ENCODE measurements at places on chromosomes 11 and 22.

DNA sequence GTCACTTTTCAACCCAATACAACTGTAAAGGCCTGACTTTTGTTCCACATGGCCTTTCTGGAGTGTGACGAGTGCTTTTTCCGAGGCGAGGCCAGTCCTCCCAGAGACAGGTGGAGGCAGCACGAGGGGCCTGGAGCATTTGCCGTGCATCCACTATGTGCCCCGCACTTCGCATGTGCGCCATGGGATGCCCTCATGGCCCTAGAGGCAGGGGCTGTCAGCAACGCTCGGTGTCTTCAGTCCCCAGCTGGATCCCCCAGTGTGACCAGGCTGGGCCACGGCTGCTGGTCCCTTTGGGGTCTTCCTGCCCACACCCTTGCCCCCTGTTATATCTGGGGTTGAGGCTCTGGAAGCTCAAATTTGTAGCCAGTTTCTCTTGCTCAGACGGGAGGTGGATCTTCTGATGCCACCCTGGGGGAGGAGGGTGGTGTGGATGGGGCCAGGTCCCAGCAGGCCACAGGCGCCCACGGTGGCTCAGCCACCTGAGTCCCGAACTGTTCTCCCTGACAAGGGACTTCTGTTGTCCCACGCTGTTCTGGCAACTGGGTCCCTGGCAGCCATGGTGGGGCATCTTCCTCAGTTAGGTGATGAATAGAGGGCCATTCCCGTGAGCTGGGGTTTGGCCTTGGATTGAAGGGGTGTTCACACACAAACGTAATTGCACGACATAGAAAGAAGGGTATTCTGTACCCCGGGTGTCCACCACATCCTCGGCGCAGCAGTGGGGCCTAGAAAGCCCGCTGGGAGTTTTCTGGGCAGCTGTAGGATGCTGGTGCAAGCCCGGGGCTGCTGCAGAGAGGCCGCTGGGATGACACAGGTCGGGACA lies 100.9 kb downstream of the CTTN start:
- no peak for DNase-seq

GRCh38 chr11:727281-727701 lies 20.0 kb upstream of the TALDO1 start:
- no peak for DNase-seq

- peak; percentile 75 for DNase-seq
Observed at GRCh38 chr11:46119352-46120216, 1.7 kb downstream of the PHF21A start.

DNA sequence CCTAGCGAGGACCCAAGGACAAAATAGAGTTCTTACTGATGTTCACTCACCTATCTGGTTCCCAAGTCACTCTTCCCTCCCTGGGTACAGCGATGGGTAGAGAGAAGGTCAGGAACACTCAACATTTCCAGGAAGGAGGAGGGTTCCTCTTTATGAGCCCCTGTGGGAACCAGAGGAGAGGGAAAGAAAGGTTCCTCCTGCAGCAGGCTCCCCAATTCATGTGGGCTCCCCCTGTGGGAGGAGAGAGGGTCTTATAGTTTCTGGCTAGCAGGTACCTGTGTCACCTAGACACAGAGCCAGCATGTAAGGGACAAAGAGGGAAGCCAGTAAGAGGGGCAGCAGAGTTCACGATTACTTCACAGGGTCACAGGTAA lies 93.5 kb downstream of the DBX1 start:
- DNase-seq: no peak

- DNase-seq: no peak
Observed at GRCh38 chr11:122769126-122769780, 69.0 kb upstream of the CRTAM start.

GRCh38 chr22:37303821-37304274 lies 21.5 kb downstream of the CYTH4 start:
- no peak for DNase-seq

- DNase-seq: peak; percentile 50
Observed at GRCh38 chr11:8913961-8914660, 3.1 kb downstream of the AKIP1 start.

DNA sequence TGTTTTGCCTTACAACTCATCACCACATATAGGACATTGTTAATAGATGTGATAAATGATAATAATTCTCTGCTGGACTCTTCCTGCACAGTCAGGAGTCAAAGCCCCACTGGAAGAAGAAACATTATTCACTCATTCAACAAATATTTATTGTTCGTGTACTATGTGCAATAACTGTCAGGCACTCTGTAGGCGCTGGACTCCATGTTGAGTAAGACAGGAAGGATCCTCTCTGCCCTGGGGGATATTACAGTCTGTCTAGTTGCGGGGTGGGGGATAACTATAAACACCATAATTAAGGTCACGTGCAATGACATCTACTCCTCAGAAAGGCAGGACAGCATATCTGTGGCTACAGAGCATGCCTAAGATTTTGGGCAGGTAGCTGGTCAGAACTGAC lies 281.1 kb downstream of the FAT3 start:
- no peak for DNase-seq

- no peak for DNase-seq
Observed at GRCh38 chr11:70063121-70063520, 15.0 kb upstream of the ANO1 start.

- no peak for DNase-seq
Observed at GRCh38 chr11:68601147-68601546, 83.2 kb upstream of the GAL start.

DNA sequence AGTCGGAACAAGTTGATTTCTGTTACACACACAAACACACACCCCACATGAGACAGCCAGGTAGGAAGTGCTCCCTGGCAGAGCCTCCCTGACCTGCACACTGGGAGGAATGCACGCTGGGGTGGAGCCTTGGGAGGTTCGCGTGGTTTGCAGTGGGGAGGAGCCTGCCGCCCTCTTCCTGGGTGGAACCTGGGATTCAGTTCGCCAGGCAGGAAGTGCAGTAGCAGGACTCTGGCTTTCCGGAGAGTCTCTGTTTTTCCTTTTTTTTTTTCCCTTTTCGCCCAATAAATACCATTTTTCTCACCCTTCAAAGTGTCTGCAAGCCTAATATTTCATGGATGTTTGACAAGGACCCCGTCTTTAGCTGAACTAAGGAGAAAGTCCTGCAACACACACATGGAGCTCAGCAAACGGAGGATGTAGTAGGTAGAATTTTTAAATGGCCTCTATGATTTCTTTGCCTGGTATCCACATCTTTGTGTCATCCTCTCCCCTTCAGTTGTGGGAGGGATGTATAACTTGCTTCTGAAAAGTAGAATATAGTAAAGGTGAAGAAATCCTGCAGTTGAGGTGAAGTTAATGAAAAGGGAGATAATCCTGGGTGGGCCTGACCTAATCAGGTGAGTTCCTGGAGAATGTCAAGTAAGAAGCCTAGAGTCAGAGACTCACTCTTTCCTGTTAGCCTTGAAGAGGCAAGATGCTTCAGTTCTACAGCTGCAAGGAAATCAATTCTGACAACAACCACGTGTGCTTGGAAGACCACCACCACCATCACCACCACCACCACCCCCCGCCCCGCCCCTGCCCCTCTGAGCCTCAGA lies 72.9 kb downstream of the PIWIL4 start:
- no peak for DNase-seq

- DNase-seq: no peak
Observed at GRCh38 chr11:130909650-130910049, 6.6 kb downstream of the SNX19 start.

GRCh38 chr11:60158636-60159035 lies 24.2 kb downstream of the MS4A6A start:
- no peak for DNase-seq

DNA sequence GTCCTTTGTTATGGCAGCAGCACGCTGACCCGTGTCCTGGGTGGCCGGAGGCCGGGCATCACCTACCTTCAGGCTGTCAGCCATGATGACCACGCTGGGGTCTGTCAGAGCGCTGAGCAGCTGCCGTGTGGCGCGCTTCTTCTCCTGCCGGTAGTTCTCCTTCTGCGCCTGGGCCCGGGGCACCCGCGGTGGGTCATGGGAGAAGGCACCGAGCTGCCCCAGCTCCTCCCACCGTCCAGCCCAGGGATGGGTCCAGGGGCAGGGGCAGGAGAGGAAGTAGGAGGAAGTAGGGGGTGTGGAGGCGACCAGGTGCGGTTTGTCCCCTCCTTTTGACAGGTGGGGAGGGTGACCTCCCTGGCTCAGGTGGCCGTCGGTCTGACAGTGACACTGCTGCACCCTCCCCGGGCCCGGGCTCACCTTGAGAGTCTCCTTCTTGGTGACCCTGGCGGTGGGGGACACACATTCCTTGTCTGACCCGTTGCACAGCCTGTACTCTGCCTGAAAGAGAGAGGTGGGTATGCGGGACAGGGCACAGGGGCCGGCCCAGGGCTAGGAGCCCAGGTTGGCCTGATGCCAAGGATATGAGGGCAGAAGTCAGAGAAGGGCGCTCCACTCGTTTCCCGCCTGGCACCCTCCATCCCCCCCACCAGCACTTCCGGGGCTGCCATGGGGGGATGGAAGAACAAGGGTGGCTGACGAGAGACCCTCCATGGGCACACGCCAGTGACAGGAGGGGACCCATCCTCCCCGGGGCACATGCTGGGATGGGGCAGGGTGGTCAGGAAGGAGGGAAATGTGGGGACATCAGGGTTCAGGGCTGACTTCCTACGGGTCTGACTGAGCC lies 43.0 kb downstream of the OSBPL5 start:
- no peak for DNase-seq

- peak; percentile 26 for DNase-seq
Observed at GRCh38 chr11:120563703-120564572, 52.4 kb downstream of the GRIK4 start.

GRCh38 chr11:59271811-59272327 lies 59.1 kb upstream of the MPEG1 start:
- DNase-seq: no peak

GRCh38 chr11:73661035-73661628 lies 14.8 kb downstream of the PLEKHB1 start:
- peak; percentile 92 for DNase-seq

- no peak for DNase-seq
Observed at GRCh38 chr11:19727246-19727645, 14.6 kb downstream of the NAV2 start.

GRCh38 chr11:34745195-34745594 lies 124.3 kb downstream of the EHF start:
- peak; percentile 69 for DNase-seq

DNA sequence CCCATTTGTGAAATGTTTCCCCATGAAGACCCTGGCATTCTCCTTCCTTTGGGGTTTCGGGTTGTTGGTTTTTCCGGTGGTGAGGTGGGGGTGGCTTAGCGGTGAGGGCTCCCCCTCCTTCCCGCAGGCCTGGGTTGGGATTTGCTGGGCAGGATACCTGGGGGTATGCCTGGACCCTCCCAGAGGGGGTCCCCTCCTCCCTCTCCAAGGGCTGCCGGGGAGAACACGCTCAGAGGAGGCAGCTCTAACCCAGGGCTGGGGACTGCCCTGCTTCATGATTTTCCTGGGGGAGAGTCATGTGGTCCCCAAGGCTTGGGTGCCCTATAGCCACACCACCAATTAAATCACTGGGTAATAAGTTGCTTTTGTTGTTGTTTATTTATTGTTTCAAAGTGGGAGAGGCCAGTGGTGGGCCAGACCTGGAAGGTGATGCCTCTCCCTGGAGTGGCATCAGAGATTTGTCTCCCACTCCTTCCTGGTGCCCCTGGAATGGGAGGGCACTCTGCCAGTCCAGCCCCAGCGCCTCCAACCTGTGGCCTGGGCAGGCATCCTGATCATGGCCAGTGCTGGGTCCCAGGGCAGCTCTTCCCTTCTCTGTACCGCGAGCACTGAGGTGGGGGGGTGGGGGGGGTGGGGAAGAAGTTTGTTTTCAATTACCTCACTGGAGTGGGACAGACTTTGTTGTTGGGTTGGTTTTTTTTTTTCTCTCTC lies 1.3 kb upstream of the CLCF1 start:
- DNase-seq: no peak

DNA sequence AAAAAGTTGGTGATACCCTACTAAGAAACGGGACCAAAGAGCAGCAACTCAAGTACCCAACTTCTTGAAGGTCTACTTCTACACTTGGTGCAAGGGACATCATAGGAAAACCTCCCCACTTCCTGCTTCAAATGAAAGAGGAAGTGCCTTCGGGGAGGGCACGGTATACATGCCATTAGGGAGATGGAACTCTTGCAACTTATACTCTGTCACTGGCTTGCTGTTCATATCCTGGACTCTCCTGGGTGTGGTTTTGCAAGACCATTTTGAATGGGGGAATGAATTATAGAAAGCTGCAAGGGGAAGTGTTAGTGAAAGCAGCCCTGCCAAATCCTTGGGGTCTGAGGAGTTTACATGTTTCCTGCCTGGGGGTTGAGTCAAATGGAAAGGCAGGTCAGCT lies 41.9 kb downstream of the CSNK2A3 start:
- no peak for DNase-seq

GRCh38 chr11:66958956-66959274 lies 732 bp upstream of the PC start:
- DNase-seq: no peak

- peak; percentile 37 for DNase-seq
Observed at GRCh38 chr11:116703421-116703820, 69.4 kb downstream of the BUD13 start.

DNA sequence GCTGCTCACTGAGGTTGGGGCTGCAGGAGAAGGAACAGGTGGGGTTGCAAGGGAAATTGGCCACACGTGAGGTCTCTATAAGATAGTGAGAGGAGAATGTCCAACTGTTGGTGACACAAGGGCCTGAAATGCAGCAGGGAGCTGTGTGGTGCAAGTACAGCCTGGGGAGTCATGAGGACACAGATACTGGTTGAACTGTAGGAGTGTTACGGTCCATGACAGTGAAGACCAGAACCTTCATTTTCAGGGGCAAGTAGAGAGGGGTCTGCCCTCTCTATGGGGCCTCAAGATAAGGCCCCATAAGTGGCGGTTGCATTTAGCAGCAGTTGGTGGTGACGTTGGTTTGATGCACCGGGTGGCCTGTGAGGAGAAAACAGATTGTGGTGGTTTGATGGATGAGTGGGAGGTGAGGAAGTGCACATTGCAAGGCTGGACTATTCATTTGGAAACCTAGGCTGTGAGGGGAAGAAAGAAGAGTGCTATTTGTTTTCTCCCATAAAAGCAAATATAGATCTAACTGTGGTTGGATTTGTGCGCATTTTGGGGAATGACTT lies 39.4 kb downstream of the MICAL2 start:
- DNase-seq: no peak

- no peak for DNase-seq
Observed at GRCh38 chr11:117970400-117971024, 15.7 kb upstream of the IL10RA start.

DNA sequence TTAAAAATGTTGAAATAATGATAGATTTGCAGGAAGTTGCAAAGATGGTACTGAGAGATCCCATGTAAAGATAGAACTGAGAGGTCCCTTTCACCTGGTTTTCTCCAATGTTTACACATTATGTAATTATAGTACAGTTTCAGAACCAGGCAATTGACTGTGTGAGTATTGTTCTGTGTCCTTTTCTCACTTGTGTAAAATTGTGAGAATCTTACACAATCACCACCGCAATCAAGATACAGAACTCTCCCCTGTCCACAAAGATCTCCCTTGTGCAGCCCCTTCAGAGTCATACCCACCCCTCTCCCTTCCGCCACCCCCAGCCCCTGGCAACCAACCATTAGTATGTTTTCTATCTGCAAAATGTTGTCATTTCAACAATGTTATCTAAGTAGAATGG lies 119.8 kb upstream of the NAV2 start:
- no peak for DNase-seq

GRCh38 chr11:4095509-4096230 lies 1.1 kb downstream of the RRM1 start:
- peak; percentile 20 for DNase-seq

Data from NCI-H2227 treated with DMSO at 0.1 percent for 48 hours (cell line).